Forelimb muscle (tissue), 1 donor: ENCODE measurements at places on chromosomes 12 and 14. TPM values are rescaled to one million over a fixed set of nuclear protein-coding genes. Genes with fewer than 3 reads are reported as not detected.
A peak's percentile ranks its signal among the peaks of the same experiment; 100 is the strongest.

GRIP1 gene
- 1.1 TPM for polyA plus RNA-seq

KRT6C gene
- polyA plus RNA-seq = not detected

OTUB2 gene
- polyA plus RNA-seq = 0.49 TPM

SLC25A47 gene
- 0.10 TPM for polyA plus RNA-seq

SLC39A9 gene
- 27.7 TPM for polyA plus RNA-seq

SYCP3 gene
- 0.46 TPM for polyA plus RNA-seq

IQSEC3 gene
- polyA plus RNA-seq = 2.9 TPM

- DNase-seq = no peak
These were observed 6.5 kb upstream of the BCAT1 start for GRCh38 chr12:24955389-24955788.

DNA sequence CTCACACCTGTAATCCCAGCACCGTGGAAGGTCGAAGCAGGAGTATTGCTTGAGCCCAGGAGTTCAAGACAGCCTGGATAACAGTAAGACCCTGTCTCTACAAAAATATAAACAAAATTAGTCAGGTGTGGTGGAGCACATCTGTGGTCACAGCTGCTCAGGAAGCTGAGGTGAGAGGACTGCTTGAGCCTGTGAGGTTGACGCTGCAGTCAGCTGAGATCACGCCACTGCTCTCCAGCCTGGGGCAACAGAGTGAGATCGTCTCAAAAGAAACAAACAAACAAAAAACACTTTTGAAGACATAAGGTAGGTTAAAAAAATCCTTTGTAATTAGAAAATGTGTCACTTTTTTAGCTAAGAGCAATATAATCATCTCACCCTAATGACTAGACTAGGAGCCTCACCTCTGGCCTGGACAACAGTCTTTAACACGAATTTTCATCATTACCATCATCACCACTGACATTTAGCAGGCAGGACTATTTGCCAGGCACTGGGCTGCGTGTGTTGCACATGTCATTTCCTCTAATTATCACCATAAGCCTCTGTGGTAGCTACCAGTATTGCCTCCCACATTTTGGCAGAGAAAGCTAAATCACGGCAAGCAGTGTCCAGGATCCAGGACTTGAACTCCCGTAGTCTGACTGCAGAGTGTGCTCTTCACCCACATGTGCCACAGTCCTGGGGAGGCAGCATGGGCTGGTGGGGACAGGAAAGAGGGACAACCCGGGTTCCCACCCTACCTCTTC, 4.6 kb upstream of the SYCP3 start:
- no peak for DNase-seq

GRCh38 chr14:24367514-24368211, at the start of gene NFATC4:
TSS of gene NFATC4 (plus strand) at chr14:24368184. CDS start at chr14:24368341, 157 bp downstream.
- peak; percentile 92 for DNase-seq

DNA sequence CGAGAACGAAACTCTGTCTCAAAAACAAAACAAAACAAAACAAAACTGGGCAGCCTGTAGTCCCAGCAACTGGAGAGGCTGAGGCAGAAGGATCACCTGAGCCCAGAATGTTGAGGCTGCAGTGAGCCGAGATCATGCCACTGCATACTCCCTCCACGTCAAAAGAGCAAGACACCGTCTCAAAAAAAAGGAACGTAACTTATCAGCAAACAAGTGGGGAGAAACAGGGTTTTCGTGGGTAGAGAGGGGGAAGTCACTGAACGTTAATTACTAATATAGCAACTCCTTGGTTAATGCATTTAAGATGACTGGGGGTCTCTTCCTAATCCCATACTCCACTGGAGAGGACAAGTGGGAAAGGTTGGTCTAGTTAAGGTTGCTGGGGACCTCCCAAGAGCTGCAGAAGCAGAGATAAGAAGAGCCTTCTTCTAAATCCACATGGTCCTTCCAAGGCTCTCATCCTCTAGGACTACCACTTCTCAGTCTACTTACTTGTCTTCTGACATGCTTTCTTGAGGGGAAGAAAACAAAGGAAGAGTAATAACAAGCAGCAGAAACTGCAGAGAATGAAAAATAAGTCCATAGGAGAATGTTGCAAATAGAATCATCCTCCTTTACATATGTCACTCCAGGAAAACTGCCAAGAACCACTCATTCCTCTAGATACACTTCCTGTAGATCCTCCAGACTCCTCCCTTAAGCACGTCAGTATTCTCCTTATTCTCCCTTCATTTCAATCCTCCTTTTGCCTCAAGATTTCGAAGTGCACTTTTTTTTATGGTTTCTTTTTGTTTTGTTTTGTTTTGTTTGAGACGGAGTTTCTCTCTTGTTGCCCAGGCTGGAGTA, 5.8 kb downstream of the NUMB start:
- peak; percentile 72 for DNase-seq

DNA sequence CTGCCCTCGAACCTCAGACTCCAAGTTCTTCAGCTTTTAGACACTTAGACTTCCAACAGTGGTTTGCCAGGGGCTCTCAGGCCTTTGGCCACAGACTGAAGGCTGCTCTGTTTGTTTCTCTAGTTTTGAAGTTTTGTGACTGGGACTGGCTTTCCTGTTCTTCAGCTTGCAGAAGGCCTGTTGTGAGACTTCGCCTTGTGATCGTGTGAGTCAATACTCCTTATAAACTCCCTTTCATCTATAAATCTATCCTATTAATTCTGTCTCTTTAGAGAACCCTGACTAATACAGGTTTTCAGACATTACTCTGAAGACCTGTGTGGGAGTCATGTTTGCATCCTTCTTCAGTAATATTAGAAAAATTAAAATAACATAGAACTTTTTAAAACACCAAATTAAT, 289.1 kb downstream of the RMST start:
- DNase-seq = no peak

- no peak for DNase-seq
These were observed 226.9 kb upstream of the CRY1 start for GRCh38 chr12:107320033-107320928.

- no peak for DNase-seq
These were observed 73.3 kb downstream of the FBXW8 start for GRCh38 chr12:116984098-116984497.

DNA sequence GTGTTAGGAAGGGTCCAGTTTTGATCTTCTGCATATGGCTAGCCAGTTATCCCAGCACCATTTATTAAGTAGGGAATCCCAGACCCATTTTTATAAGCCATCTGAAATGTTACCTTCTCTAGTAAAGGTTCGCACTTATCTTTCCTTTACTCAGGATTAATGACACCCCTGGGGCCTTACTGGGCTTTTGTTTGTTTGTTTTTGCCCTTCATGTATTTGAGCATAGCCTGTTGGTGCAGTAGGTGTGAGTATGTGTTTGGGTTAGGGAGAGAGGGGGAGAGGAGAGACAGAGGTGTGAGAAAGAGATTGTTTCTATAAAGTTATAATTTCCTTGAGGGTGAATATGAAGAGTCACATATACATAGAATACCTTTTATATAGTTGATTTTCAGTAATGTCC, 96.9 kb downstream of the AKAP6 start:
- DNase-seq = no peak

DNA sequence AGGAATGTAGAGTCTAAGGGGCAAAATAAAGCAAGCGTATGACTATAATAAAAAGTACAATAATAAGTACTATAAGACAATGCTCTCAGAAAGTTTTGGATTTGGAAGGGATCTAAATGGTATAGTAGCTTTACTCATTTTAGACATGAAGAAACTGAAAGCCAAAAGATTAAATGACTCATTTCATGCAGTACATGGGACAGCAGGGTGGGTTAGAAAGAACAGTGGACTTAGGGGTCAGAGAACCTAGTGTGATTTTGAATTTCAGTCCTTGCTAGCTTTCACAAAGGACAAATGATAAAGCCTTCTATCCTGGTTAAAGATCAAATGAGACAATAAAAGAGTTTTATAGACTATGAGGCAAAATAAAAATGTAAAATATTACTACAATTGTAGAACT, 6.8 kb upstream of the LEMD3 start:
- no peak for DNase-seq

GRCh38 chr14:102928412-102929240, 6.2 kb downstream of the AMN start:
- DNase-seq = no peak

GRCh38 chr14:64730681-64731080, 26.5 kb downstream of the PLEKHG3 start:
- DNase-seq = no peak

- DNase-seq = no peak
These were observed 19.5 kb upstream of the HAL start for GRCh38 chr12:96015672-96016071.

DNA sequence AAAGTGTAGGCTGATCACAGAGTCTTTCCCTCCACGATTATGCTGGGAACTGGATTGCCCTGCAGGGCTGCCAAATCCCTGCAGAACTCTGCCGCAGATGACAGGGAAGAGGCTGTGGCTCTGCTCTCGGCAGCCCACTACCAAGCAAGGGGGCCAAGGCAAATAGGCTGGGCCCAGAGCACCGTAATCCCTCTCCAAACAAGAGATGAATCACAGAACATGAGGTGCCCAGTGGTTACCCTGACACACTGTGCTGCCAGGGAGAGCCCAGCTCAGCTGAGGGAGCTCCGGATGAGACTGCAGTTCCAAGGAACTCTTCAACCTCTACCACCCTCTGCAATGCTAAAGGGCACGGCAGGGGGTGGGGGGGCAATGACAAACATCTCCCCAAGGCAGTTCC, 33.9 kb downstream of the STON2 start:
- DNase-seq = no peak

DNA sequence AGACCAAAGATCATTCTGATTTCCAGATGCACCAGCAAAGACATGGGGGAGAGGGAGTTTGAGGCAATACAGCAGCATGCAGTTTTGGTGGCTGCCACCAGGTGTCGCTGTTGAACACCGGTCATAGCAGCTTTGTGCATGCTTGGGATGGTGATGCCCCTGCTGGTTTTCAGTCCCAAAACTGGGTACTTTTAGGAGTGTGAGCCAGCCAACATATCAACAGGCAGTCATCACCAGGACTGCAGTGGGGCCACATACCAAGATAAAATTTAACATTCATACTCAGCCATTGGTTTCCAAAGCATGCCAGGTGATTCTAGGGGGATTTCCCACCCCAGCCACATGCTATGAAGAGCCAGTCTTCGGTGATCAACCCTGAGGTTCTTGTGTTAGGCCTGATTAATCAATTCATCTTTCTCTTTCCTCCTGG, 64.2 kb downstream of the PHETA1 start:
- no peak for DNase-seq

- no peak for DNase-seq
These were observed 84.7 kb downstream of the SAMD4A start for GRCh38 chr14:54651649-54652048.

- DNase-seq = no peak
These were observed 90.7 kb downstream of the ZFP36L1 start for GRCh38 chr14:68702135-68702534.

- no peak for DNase-seq
These were observed 70.4 kb downstream of the ARL6IP4 start for GRCh38 chr12:123050913-123051312.

GRCh38 chr12:66352197-66352596, 49.9 kb downstream of the HELB start:
- no peak for DNase-seq

DNA sequence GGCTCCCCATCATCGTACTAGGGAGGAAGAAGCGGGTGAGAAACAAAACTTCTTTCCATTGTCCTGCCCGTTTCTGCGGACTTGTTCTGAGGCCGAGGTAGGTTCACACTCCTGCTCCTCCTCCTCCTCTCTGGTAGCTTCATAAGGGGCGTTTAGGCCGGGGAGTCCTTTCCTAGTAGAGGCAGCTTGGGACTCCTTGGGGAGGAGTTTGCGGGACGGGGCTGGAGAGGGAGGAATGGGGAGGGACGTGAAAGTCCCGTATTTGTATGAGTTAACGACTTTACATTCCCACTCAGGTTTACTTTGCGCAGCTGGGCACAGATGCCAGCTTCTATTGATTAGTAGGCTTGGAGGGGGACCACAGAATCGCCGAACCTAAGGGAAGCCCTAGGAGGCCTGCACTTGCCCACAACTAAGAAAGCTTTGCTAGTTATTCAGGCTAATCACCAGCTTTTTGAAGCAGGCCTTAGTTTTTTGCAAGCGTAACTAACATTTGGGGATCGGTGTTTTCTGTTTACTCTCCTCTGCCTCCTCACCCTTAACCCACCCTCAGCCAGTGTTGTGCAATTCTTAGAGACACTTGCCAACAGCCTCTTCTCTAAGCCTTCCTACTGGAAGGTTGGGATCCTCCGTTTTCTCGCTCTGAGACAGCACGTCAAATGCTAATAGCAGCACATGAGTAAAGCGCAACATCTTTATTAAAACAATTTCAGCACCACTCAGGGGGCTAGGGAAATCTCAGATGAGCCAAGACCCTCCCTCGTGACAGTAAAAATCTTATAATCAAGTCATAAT, 499 bp downstream of the RNASE4 start:
- peak; percentile 22 for DNase-seq

DNA sequence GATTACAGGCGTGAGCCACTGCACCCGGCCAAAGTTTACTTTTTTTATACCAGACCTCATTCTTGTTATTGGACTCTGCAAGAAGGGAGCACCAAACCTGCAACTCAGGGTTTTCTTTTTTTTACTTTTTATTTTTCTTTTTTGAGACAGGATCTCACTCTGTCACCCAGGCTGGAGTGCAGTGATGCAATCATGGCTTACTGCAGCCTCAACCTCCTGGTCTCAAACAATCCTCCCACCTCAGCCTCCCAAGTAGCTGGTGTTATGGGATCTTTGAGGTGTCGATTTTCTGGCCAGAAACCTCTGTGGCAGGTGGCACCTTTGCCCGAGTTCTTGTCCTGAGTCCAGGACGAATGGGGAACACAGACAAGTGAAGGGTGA, 4.2 kb upstream of the PWP1 start:
- no peak for DNase-seq

DNA sequence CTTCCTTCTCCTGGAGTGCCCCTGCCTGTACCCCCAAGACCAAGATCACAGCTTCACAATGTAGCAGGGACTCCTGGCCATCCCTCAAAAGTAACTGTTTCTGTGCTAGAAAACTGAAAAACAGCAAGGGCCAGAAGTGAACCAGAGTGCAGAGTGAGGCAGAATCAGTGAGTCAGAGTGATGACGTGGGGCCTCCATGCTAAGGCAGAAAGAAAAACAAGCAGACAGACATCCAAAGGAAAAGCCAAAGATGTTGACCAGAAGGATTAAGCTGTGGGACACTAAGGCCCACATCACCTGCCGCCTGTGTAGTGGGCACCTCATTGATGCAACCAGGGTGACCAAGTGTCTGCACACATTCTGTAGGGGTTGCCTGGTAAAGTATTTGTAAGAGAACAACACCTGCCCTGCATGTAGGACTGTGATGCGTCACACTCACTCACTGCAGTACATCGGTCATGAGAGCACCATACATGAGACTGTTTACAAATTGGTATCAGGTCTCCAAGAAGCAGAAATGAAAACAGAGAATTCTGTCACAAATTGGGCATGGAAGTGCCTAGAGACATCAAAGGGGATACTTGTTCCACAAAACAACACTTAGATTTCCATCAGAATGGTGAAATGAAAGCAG, 51.2 kb downstream of the ARMH4 start:
- no peak for DNase-seq

GRCh38 chr12:5102806-5103205, 59.1 kb downstream of the KCNA5 start:
- DNase-seq = no peak

DNA sequence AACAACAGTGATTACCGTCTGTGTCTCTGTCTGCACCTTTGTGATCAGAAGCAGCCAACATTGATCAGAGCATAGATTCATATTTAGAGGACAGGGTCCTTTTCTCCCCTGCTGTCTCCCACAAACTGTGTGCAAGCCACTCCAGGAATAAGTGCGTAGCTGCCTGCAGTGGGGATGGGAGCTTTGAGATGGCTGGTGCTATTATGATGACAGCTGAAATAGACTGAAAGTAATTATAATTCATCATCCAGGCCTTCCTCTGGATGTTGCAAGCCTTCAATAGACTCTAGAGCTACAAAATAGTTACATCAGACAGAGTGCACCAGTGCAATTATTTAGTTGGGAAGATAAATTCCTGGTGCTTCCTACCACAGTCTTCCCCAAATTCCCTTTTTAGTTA, 68.1 kb downstream of the BORCS5 start:
- no peak for DNase-seq
